Stimulated activated CD8-positive, alpha-beta memory T cell treated with anti-CD3 and anti-CD28 coated beads, Interleukin-7, amount 100 ng/mL, for 24 hours (primary cell): ENCODE measurements at places on chromosomes 1 and 21.

- DNase-seq = no peak
These were observed 27.2 kb downstream of the RCC2 start for GRCh38 chr1:17412093-17412870.

GRCh38 chr1:29256979-29257804 lies 20.9 kb downstream of the PTPRU start:
- no peak for DNase-seq

DNA sequence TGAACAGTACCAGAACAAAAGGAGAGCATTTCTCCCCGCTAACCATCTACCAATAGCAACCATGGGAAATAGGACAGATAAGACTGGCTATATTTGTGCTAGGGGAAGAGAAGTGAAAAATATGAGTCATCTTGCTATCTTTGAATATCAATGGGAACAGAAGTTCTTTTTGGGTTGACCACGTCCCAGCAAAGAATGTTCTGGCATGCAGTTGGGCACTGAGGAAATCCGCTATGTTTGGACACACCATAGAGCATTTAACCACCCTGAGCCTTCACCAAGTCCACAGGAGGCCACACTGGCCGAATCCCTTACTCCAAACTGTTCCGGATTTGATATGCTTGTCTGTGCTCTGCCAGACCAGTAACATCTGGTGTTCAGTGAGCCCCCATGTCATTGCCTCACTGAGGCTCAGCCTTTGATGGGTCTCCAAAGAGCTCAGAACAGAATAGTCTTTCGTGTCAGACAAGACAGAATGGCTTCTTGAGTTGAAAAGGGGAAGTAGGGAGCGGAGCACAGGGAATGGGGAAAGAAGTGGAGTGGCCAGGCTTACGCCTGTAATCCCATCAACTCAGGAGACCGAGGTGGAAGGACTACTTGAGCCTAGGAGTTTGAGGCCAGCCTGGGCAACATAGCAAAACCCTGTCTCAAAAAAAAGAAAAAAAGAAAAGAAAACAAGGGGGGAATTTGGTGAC lies 81.4 kb downstream of the SMYD2 start:
- no peak for DNase-seq

- DNase-seq = no peak
These were observed 13.3 kb downstream of the ZBTB8OS start for GRCh38 chr1:32636914-32637645.

GRCh38 chr21:41869771-41870170 lies 9.4 kb downstream of the PRDM15 start:
- no peak for DNase-seq

- DNase-seq = no peak
These were observed at the start of gene SELENBP1 for GRCh38 chr1:151372058-151372934. TSS of gene SELENBP1 (minus strand) at chr1:151372705. CDS start at chr1:151372641, 64 bp downstream.
